ENCODE measurements at places on chromosomes 16 and 17. TPM values are rescaled to one million over a fixed set of nuclear protein-coding genes. Genes with fewer than 3 reads are reported as not detected.

The NXPH3 gene
- 1.1 TPM for polyA plus RNA-seq

The MRPS7 gene
- 62.4 TPM for polyA plus RNA-seq

The PABPN1L gene
- 0.47 TPM for polyA plus RNA-seq

The HASPIN gene
- 5.5 TPM for polyA plus RNA-seq

The TBX4 gene
- 12.8 TPM for polyA plus RNA-seq

The CANT1 gene
- 22.5 TPM for polyA plus RNA-seq

The LGALS9B gene
- not detected for polyA plus RNA-seq

The CBX8 gene
- not detected for polyA plus RNA-seq

The SALL1 gene
- polyA plus RNA-seq: 0.18 TPM

The CSH1 gene
- polyA plus RNA-seq: not detected

The TERB1 gene
- polyA plus RNA-seq: not detected

The GAST gene
- not detected for polyA plus RNA-seq

Data from muscle of arm (tissue), 14 donors.